ENCODE measurements at places on chromosomes 12 and 14.

DNA sequence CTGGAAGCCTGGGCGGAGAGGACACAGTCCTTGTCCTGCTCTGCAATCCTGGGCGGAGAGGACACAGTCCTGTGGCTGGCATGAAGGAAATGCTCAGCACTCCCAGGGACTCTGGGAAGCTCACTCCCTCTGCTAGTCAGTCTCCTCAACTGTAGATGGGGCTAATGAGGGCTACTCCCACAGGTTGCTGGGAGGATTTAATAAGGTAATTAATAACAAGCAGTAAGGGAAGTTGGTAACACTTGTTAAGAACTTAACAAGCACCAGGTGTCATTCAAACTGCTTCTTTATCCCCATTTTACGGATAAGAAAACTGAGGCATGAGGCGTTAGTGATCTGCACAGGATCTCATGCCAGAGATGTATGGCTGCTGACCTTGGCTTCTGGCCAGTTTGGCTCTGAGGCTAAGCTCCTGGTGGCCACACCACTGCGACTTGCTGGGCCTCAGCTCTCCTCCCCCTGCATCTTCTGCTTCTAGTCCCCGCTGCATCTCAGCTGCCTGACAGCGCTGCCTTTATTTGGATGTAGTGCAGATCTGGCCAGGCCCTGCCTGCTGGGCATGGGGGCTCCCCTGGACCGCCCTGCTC, 54.1 kb upstream of the BEGAIN start:
- no peak for DNase-seq

- DNase-seq: no peak
These were observed 325.1 kb downstream of the AEBP2 start for GRCh38 chr12:19764408-19764807.

- no peak for DNase-seq
These were observed 205.2 kb downstream of the KLHL28 start for GRCh38 chr14:44756554-44756953.

- no peak for DNase-seq
These were observed 10.4 kb upstream of the DCD start for GRCh38 chr12:54658306-54659264.

DNA sequence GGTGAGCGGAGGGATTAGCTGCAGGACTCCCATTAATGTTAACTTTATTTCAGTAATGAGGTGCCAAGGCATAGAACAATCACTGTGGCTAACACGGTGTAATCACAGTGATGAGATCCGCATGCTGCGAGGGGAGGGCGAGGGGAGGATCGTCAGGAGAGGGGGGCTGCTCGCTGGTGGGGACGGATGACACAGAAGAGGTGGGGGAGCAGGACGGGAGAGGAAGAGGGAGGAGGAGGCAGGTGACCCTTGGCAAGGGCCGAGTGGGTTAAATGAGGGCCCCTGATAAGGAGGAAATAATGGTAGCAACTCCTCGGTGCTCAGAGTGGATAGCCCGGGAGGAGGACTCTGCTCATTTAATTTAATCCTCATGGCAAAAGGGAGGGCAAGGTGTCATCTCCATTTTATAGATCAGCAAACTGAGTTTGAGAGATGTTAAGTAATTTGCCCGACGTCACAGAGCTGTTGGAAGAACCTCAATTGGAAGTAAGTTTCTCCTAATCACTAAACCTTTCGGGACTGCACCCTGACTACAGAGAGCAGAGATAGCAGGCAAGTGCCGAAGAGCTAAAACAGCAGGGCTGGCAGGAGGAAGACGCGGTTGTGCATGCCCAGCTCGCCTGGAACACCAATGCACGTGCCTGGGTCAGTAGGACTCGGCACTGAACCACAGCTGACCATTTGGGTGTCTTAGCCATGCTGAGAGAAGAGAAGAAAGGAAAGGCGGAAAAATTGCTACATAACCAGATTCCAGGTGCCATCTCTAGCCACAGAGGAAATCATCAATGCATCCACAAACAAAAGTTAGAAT, 43.0 kb downstream of the SPRING1 start:
- DNase-seq: no peak

DNA sequence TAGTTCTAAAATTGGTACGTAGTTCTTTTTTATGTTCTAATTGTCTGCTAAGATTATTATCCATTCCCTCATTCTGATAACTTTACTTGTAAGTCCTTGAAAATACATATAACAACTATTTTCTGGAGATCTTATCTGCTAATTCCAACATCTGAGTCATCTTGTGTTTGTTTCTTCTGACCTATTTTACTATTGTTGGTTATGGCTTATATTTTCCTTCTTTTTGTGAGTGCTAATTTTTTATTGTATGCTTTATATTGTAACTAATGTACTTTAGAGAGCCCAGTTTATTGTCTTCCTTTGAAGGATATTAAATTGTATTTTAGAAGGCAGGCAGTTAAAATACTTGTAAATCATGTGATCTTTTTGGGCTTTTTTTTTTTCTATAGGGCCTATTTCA, 149.3 kb upstream of the LRFN5 start:
- no peak for DNase-seq

GRCh38 chr12:98469109-98469508, 46.3 kb upstream of the TMPO start:
- no peak for DNase-seq

GRCh38 chr12:52552681-52553195, at the start of gene KRT71:
TSS of gene KRT71 (minus strand) at chr12:52553145. CDS start at chr12:52553077, 68 bp downstream.
- no peak for DNase-seq

- no peak for DNase-seq
These were observed 430.3 kb downstream of the RAD51B start for GRCh38 chr14:68249661-68250451.

DNA sequence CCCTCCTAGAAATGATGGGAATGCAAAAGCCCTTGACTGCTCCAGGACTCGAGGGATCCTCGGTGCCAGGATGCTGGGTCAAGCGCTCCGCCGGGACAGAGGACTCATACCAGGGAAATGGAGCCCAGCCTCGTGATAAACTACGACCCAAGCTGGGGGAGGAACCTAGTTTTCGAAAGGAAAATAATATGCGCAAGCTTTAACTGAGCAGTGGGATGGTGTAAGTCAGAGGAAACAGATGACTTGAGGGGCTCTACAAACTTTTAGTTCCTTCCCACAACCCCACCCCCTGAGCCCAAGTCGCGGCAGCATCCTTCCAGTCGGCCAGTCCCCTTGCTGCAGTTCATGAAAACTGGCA, 654 bp upstream of the SUPT16H start:
- no peak for DNase-seq

GRCh38 chr12:54173066-54173726, 15.6 kb downstream of the SMUG1 start:
- DNase-seq: no peak

DNA sequence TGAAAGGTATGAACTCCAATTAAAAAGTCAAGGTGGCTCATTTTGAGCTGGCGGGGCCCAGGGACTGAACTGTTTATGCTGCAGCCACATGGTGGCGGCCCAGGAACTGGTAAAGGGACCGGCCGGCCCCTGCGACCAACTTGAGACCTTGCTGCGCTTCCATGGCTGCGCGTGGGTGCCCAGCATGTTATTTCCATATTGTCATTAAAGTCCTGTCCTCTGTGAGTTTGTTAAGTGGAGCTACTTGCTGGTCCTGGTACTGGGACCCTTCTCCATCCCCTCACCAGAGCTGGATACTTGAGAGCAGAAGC, 62.3 kb downstream of the BEGAIN start:
- DNase-seq: no peak

- no peak for DNase-seq
These were observed 412 bp upstream of the TEP1 start for GRCh38 chr14:20413744-20414082.

DNA sequence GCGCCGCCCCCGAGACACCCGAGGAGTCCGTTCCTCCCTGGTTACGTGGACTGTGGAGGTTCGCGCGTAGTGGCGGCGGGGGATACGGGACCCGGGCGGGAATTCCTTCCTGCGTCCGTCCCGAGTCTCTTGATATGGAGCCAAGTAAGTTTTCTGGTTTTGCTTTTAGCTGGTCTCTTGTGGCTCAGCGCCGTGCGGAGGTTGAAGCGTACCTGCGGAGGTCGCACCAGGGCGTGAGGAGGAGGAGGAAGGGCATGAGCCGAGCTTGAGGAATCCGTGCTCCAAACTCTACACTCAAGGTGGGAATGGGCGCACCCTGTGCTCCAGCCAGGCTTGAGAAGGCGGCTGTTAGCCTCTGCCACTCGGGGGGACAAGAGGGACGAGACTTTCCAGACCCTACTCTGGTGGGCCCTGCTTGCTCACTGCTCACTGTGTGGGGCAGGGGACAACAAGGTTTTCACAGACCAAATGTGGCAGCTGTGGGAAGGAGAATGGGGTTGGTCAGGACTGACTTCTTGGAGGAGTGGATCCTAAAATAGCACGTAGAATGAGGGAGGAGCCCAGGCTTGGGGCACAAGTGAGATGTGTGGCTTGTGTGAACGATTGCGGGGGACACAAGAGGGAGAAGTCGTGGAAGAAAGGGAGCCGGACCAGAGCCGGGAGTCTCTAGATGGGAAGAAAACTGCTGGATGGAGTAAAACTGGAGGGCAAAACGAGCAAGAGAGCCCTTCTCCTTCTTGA, 577 bp downstream of the ATG101 start:
- DNase-seq: no peak

GRCh38 chr14:100614803-100615202, 27.6 kb upstream of the BEGAIN start:
- DNase-seq: no peak

DNA sequence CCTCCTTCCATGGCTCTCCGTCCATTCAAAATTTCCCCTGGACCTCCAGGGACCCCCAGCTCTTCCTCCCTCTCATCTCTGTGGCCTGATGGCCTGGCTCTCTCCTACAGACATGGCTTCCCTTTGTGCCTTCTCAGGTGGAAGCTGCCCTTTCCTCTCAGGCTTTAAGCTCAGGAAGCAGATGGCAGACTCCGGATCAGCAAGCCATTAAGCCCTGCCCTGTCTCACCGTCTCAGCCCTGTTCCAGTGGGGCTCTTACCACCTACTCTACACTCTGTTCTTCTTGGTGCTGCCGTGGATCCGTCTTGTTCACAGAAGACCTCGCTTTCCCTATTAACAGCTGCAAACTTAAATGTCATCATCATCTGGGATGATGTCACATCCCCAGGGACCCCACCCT, 33.1 kb downstream of the NPC2 start:
- DNase-seq: no peak

- DNase-seq: no peak
These were observed 201.3 kb upstream of the FOXN3 start for GRCh38 chr14:89618330-89618708.

GRCh38 chr12:121753844-121754264, 39.6 kb downstream of the RHOF start:
- DNase-seq: no peak

DNA sequence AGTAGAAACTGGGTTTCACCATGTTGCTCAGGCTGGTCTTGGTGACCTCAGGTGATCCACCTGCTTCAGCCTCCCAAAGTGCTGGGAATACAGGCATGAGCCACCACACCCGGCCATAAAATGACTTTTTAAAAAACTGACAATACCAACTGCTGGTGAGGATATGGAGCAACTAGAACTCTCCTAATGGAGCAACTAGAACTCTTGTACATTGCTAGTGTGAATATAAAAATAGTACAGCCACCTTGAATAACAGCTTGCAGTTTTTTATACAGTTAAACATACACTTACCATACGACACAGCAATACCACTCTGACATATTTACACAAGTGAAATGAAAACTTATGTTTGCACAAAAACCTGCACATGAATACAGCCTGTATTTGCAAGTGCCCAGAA, 2.5 kb upstream of the CFAP73 start:
- DNase-seq: no peak

DNA sequence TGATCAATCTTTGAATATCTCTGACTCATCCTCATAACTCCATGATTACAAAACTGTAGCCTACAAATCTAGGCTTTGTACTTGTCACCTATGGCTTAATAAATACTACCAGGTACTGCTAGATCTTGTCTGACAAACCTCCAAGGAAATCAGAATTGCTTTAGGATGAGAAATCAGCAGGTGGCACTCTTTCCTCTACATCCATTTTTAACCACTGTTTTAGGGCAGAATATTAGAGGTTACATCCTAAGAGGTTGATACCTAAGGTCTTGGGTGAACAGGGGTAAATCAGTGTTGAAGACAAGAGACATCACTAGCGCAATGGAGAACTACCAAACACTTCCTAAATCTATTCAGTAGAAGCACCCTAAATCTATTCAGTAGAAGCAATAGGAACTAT, 63.1 kb upstream of the SOX5 start:
- peak; percentile 4 for DNase-seq

GRCh38 chr12:70982991-70983390, 62.5 kb upstream of the PTPRR start:
- no peak for DNase-seq

DNA sequence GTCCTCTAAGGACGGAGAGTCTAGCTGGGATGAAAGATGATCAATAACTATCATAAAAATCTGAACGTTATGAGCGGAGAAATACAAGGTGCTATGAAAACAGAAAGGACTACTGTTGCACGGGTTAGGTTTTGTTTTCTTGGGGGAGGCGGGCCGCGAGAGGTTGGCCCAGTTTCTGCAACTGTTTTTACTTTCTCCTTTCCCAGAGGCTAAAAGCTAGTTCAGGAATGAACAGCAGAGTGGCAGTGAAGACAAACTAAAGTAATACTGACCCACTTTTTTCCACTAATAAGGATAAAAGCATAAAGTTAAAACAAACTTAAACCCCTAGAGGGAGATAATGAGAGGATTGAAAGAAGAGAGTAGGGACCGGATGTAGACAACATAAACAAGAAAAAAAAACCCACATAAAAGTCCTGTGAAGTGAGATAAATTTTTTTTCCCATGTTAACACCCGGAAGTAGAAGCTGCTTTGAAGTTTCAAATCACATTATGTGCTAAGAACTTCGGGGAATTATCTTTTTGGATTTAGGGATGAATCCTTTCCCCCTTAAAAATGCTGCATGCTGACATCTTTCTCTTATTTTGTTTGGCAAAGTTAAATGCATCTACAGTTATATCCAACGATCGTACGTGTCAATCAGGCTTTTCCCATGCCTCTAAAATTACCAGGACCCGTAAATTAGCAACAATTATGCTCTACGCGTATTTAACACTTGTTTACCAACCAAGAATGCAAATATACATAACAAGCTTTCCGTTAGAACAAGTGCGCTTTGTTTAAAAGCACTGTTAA, 1.0 kb upstream of the CDK17 start:
- DNase-seq: peak; percentile 85

GRCh38 chr12:131959116-131959515, 9.4 kb downstream of the EP400 start:
- no peak for DNase-seq

- no peak for DNase-seq
These were observed 148.3 kb downstream of the PTCSC3 start for GRCh38 chr14:36028218-36028617.

Measured in foreskin keratinocyte (primary cell).